ENCODE measurements at places on chromosomes 2 and 18.

GRCh38 chr2:231370749-231371429 lies 24.6 kb upstream of the B3GNT7 start:
- no peak for DNase-seq

- no peak for DNase-seq
These were observed 784 bp downstream of the EDAR start for GRCh38 chr2:108988076-108988795.

GRCh38 chr18:23992089-23992940 lies 22.2 kb upstream of the TTC39C start:
- peak; percentile 61 for DNase-seq

GRCh38 chr2:10414591-10414990 lies 33.5 kb downstream of the ODC1 start:
- peak; percentile 16 for DNase-seq

- DNase-seq = no peak
These were observed 490.6 kb upstream of the HS6ST1 start for GRCh38 chr2:128809259-128809636.

DNA sequence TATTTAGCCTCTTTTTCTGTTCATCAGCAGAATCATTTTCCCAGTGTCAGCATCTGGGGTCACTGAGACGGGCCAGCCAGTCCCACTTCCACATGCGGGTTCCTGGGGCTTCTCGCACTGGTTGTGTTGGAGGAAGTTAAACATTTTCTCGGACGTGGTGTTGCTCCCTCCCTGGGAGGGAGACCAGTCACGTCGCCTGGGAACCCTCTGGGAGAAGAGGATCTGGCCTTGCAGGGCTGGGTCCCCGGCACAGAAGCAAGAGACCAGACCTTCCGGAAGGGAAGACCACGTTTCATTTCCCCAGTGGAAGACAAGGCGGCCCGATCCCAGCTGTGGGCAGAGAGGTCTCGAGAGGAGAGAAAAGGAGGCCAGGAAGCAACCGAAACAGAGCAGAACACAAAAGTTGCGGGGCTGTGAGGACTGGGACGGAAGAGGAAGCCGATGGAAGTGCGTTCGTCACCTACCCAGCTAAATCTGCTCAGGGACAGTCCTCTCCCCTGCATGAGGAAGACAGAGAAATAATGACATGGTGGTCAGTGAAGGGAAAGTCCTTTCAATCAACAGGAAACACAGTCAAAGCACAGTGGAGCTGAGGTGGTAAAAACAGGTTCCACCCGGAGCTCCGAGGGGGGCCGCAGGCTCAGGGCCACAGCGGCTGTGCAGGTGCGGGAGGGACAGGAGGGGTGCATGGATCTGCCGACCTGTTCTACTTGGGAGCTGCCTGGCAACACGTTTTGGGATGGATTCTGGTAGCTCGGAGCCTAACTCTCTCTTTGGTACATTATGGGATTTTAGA lies 144.4 kb downstream of the MBP start:
- DNase-seq = no peak

DNA sequence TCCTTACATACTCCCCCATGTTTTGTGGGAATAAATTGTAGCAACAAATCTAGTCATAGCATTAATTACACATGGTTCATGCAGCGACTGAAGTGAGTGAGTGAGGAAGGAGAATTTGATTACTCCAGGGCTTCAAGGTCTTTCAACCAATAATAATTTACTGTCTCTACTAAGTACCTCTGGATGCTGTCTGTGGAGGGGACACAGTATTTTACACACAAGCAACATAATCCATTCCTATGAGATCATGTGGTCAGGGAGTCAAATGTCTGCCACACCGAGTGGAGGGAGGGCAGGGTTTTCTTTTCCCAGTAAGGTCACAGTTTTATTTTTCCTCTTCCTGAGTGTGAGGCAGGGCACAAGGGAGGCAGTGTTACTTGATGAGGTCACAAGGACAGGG lies 334.7 kb upstream of the CELF4 start:
- no peak for DNase-seq

GRCh38 chr2:112242384-112242783 lies 12.5 kb downstream of the ZC3H8 start:
- no peak for DNase-seq

GRCh38 chr18:35511833-35512232 lies 14.1 kb upstream of the INO80C start:
- no peak for DNase-seq

- no peak for DNase-seq
These were observed 139.5 kb upstream of the REV1 start for GRCh38 chr2:99629320-99629719.

GRCh38 chr2:137123226-137123625 lies 357.9 kb downstream of the THSD7B start:
- DNase-seq = peak; percentile 83

- DNase-seq = peak; percentile 70
These were observed 26.6 kb downstream of the TMEM18 start for GRCh38 chr2:650343-651310.

- DNase-seq = no peak
These were observed 42.9 kb downstream of the TSPYL6 start for GRCh38 chr2:54213082-54213481.

GRCh38 chr2:191066197-191066918 lies 52.4 kb upstream of the STAT1 start:
- DNase-seq = no peak

DNA sequence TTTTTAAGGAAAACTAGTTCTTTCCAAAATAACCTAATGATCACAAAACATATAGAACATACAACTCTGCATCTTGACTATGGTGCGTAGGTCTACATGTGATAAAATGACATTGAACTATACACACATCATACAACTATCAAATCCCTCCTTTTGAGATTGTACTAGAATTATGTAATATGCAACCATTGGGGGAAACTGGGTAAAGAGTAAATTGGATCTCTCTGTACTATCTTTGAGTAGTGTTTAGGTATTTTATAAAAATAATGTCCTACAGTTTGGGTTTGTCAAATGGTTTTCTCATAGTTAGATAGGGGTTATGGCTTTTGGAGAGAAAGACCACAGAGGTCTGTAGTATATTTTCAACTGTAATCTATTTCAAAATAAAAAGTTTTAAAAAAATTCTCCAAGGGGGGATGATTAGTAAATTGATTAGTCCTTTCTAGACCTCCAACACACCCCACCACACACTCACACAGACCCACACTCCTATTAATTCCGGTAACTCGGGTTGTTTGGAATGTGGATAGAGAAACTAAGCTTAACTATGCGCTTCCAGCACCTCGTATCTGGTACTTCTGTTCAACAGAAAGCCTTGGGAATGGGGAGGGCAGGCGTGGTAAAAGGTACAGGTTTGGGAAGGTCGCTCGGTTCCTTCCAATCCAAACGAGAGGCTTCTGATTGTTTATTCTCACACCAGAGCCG lies 695 bp upstream of the BIRC6 start:
- DNase-seq = no peak

GRCh38 chr18:59566533-59566971 lies 130.7 kb downstream of the CCBE1 start:
- peak; percentile 71 for DNase-seq

DNA sequence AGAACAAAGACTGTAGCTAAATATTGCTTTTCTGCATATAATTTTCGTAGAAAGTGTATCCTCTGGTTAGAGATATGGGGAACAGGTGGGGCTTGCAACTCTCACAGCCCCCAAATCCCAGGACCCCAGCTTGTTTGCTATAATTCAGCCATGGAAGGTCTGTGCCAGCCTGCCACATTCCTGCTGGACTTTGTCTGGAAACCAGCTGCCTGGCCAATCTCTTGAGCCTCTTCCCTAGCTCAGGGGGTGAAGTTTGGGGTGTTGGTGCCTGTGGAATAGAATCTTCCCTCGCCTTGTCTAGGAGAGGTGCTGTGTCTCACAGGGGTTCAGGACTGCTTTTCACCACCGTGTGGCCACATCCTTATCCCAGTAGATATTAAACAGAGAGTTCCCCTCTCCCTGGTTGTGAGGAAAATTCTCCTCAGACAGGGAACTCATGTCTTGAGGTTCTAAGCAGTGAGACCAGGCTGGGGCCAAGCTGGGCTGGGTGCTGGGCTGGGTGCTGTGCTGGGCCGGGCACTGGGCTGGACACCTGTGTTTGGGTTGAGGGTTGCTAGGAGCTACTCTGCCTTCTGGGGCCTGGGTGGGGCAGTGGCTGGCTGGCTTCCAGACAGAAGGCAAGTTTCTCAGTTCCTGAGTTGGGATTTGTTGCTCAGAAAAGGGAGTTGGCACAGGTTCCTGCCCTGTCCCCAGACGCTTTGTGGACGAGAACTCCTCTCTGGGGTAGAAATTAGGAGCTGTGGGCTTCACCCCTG lies 12.3 kb downstream of the TOGARAM2 start:
- no peak for DNase-seq

DNA sequence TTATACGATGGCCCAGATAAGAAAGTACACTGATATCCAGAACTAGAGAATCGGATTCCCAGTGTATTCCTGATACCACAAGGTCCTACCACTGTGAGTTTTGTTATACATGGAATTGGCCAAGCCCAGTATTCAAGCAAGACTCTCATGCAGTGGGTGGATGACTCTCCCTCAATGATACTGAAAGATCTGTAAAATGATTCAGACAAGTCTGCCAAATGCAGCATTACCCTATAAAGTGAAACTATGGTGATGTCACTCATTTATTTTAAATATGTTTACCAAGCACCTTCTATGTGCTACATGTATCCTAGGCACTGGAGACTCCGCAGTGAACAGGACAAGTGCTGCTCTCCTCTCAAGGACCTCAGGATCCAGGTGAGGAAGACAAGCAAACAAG lies 22.6 kb downstream of the MYO5B start:
- DNase-seq = no peak

- no peak for DNase-seq
These were observed 36.0 kb downstream of the ANKRD12 start for GRCh38 chr18:9172506-9173127.

DNA sequence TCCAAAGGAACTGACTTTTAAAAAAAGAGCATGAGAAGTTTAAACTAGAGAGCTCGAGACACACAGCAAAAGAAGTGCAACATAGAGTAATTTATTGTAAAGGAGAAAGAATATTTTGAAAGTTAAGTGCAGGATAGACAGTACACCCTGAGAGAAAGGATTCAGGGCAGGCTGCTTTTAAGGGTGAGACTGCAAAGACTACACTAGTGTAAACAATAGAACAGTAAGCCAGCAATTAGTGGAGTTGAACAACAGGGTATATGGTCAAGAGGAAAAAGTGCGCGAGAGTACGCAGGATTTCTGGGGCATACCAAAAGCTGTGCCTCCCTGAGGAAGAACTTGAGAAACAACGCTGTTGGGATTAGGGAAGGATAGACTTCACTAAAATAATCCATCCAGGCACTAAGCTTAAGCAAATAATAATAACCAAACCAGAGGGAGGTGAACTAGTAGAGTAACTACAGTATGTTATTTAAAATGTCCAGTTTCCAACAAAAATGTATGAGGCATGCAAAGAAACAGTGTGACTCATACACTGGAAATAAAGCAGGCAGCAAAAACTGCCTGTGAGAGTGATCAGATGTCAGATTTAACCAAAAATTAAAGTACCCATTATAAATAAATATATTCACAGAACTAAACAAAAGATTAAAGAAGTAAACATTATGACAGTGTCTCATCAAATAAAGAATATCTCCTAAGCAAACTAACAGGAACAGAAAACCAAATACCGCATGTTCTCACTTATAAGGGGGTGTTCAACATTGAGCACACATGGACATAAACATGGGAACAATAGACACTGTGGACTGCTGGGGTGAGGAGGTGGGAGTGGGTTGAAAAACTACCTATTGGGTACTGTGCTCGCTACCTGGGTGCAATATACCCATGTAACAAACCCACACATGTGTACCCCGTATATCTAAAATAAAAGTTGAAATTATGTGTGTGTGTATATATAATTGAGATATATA lies 40.5 kb upstream of the EMILIN2 start:
- DNase-seq = peak; percentile 69

GRCh38 chr2:26754972-26755670 lies 9.0 kb upstream of the SLC35F6 start:
- DNase-seq = no peak

- DNase-seq = no peak
These were observed 394.1 kb upstream of the ATP5MC3 start for GRCh38 chr2:175575346-175576258.

- DNase-seq = peak; percentile 90
These were observed 17.5 kb downstream of the YWHAQ start for GRCh38 chr2:9613291-9613690.

DNA sequence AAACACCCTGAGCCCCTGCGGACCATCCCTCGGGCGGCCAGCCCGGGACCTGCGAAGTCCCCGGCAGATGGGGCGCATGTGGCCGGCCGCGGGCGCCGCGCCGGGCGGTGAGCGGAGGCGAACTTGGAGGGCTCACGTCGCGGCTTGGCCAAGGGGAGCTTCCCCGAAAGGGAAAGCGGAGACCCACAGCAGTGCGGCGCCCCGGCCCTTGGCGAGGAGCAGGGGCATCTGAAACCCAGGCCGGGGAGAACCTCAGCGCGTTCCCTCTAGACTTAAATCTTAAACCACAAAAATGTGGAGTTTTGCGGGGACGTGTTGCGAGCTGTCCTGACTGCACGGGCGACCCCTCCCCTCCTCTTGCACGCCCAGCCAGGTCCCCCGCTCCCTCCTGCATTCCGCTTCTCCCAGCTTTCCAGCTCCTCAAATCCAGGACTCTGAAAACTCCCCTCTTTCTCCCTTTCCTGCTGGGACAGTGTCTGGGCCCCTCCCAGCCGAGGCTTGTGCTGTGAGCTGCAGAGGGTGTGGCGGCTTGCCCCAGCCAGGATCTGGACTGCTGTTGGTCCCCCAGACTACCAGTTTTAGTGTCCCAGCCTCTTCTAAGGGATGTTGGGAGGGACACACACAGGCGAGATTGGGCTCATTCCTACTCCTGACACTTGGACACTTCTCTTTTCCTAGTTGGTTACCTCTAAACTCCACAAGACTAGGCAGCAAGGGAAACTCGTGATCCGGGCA lies 1.3 kb downstream of the FMNL2 start:
- DNase-seq = peak; percentile 50

DNA sequence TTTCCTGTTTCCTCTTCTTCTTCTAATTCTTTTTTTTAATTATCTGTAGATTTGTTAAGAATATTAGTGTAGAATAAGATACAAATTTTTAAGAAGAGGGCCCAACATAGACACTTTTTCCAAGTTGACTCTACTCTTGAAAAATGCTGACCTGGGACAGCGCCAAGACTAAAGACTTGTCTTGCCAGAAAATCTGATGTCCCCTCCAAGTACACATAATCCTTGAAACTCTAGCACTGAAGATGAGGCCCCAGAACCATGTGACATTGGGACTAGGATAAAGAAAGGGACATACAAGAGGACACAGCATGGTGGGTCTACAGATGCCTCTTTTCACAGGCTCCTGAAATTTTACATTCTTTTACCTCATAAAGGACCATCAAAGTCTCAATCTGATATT lies 271.6 kb upstream of the SESTD1 start:
- peak; percentile 56 for DNase-seq
